Hindlimb muscle (tissue), 1 donor: ENCODE measurements at places on chromosomes 3 and 15. TPM values are rescaled to one million over a fixed set of nuclear protein-coding genes. Genes with fewer than 3 reads are reported as not detected.

GRCh38 chr15:27696530-27696929 lies 402.6 kb downstream of the OCA2 start:
- no peak for DNase-seq

- no peak for DNase-seq
Observed at GRCh38 chr3:49019941-49020329, 1.6 kb upstream of the DALRD3 start.

GRCh38 chr3:141802316-141803077 lies 39.3 kb downstream of the GRK7 start:
- DNase-seq: no peak

DNA sequence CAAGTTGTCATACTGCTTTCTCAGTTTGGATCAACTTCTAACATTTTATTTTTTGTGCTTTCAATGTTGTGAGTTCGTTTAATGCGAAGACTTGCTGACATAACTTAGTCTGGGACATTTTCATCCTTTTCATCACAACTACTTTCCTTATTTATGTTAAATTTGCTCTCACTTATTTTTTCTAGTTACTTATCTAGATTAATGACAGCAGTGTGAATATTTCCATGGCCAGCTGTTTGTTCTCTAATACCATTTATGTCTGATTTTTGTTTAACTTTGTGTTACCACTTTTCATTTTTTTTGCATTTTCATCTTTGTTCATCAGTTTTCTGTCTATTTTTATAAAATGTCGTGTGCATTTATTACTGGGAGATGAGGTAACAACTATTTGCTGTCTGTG lies 6.2 kb downstream of the SLC25A26 start:
- DNase-seq: no peak

- DNase-seq: no peak
Observed at GRCh38 chr3:69420781-69421520, 35.1 kb upstream of the FRMD4B start.

DNA sequence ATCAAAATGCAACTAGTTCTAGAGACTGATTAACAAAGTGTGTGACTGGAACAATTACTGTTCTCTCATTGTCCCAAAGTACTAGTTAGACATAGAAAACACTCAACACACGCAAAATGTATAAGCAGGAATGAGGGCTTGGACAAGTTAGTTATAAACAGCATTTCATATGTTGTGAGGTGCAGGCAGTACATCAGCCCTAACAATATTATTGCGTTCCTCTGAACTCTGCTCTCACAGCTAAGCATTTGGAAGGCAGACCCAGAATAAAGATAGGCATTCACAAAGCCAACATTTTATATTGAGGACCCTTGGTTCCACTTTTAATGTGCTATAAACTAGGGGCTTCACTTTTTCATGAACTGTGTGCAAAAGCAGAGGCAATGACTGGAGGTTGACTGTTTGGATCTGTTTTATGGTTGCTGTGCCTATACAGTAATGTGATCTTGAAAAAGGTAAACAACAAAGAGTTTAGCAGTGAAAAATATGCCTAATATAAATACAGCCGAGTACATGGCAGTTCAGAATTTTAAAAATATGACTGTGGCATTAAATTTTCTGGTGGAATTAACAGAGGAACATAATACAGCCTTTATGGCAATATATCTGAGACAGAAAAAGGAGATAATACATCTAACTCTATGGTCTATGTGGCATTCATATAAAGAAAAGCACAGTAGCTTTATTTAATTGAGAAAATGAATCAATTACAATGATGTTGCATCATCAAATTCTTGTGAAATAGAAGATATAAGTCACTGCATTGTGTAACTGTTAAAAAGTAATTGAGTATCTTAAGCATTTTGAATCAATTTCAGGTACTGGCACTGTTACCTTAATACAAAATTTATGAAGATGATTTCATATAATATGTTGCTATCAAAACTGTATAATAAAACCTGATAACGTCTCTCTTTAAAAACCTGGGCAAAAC lies 80.0 kb upstream of the SKOR1 start:
- no peak for DNase-seq

- no peak for DNase-seq
Observed at GRCh38 chr3:5205165-5205941, 17.8 kb downstream of the EDEM1 start.

GPR62 gene
- 0.67 TPM for polyA plus RNA-seq

ZDHHC19 gene
- 0.27 TPM for polyA plus RNA-seq

UMPS gene
- 14.8 TPM for polyA plus RNA-seq

MNS1 gene
- polyA plus RNA-seq: 5.1 TPM

COL7A1 gene
- polyA plus RNA-seq: 9.3 TPM

BFSP2 gene
- not detected for polyA plus RNA-seq
